ENCODE measurements at places on chromosomes 2 and 18.

DNA sequence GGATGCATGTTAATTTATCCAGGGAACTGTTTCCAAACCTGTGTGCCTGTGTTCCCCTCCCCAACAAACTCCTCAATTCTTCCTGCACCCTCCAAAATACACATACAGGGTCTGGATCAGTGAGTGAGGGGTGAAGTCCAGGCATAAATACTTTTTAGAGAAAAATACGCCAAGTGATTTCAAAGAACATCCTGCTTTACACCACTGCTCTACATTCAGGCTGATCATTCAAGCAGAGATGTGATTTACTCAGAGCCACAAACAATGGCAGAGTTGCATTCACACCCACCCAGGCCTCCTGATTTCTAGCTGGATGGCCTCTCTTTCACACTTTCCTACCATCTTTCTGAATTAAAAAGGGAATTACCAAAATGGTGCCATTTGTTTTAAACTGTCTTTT lies 289.5 kb upstream of the SLC14A2 start:
- no peak for DNase-seq

- DNase-seq = no peak
These were observed 81.0 kb upstream of the KIDINS220 start for GRCh38 chr2:8918412-8918811.

DNA sequence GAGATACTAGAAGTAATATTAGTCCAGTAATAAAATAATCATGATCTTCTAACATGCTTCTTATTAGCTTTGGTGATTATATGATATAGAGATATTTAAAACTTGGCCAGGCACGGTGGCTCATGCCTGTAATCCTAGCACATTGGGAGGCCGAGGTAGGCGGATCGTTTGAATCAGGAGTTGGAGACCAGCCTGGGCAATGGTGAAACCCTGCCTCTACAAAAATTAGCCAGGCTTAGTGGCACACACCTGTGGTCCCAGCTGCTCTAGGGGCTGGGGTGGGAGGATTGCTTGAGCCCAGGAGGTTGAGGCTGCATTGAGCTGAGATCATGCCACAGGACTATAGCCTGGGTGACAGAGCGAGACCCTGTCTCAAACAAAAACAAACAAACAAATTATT lies 87.0 kb downstream of the WDR7 start:
- no peak for DNase-seq

DNA sequence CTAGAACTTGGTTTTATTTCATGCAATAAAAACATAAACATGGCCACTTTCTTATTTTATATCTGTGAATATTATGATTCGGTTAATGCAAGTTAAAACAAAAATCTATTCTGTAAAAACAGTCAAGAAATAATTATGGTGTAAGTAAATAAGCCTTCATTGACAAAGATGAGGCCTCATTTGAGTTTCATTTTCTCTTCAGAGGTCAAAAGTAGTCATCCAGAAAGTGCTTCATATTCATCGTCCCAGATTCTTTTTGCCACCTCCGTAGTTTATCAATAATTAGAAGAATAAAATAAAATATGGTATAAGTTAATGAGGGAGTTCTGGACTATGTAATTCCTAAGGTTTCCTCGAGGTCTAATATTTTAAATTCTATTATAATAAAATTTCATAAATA lies 19.4 kb upstream of the HNRNPA3 start:
- DNase-seq = no peak

DNA sequence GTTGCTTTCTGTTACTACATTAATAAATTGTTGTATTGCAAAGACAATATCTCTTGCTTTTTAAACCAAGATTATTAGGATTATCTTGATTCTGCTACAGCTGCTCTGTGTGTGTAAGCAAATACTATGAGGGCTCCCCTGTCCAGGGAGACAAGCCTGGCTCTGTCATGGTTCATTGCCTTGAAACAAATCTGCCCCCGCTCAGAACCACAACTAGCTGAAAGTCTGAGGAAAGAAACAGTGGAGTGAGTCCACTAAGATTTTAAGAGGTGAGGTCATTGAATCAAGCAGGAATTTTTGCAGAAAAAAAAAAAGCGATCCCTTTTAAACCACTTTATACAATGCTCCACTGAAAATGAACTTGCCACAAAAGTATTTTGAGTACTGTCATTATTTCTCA lies 30.8 kb upstream of the LRRTM4 start:
- DNase-seq = no peak

- DNase-seq = no peak
These were observed 15.8 kb downstream of the M1AP start for GRCh38 chr2:74632209-74632938.

DNA sequence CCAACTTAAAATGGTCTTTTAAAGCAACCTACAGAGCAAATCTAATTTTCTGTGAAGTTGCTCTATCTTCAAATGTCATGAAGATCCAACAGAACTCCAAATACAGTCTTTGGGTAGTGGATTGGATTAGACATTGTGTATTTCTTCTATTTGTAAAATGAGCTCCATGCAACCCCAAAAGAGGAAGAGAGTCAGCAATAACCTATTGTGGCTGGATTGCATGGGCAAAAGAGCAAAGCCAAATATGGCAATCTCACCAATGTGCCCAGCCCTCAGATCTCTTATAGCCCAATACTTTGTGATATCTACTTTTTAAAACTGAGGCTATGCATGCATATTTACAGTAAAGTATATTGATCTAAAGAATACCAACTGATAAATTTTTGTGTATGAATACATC lies 146.3 kb downstream of the TXNL1 start:
- DNase-seq = no peak

DNA sequence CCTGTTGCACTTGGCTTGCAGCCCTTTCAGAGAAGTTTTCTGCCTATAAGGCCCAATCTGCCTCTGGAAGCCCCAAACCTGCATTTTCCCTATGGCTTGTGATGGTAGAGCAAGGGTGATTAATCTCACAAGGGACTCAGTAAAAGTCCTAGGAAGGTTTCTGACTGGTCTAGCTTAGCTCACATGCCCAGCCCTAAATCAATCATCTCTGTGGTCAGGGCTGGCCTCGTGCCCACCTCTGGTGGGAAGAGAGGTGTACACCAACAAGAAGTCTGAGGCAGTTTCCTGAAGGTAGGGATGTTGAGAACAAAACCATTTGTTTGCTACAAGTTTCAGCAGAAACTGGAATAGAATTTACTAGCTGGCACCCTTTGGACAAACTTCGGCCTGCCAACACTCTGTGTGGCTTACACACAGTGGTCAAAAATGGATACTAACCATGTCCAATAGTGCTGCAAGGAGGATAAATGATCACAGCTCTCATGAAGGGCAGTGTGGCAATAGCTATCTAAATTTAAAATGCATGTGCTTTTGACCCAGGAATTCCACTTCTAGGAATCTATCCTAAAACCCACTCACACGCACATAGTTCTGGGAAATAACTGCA lies 96.4 kb downstream of the EN1 start:
- DNase-seq = no peak

DNA sequence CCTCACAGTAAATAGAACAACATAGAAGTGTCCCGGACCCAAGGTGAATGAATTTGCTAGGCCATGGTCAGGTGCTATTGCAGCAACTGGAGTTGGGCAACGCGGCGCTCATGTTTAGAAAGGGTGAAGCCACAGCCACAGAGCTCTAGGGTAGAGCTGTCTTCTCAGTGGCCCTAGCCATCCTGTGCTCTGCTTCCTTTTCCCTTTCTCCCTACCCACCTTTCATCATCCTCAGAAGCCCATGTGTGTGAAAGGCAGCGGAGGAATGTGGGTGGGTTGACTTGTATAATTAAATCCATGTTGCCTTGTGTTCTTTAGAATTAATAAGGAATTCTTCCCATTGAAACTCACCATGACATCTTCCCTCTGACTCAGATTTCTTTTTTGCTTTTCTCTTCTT lies 336.7 kb downstream of the OSR1 start:
- DNase-seq = no peak

DNA sequence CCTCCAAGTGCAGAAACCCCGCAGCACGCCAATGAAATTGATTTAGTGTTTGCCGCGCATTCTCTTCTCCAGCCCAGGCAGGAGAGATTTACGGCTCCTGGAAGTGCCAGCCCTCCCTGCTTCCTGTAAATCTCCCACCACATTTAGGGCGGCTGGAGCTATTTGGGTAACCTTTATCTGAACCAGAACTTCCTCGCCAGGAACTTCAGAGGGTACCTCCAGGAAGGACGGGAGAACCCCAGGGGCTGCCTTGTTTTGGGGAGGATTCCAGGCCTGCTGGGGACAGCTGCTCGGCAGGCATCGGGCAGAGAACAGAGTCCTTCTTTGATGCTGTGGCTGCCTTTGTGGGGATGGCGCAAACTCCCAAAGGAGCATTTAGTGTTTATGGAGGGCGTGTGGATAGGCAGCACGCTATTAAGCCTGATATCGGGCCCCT lies 122.0 kb upstream of the MYCN start:
- DNase-seq = no peak

DNA sequence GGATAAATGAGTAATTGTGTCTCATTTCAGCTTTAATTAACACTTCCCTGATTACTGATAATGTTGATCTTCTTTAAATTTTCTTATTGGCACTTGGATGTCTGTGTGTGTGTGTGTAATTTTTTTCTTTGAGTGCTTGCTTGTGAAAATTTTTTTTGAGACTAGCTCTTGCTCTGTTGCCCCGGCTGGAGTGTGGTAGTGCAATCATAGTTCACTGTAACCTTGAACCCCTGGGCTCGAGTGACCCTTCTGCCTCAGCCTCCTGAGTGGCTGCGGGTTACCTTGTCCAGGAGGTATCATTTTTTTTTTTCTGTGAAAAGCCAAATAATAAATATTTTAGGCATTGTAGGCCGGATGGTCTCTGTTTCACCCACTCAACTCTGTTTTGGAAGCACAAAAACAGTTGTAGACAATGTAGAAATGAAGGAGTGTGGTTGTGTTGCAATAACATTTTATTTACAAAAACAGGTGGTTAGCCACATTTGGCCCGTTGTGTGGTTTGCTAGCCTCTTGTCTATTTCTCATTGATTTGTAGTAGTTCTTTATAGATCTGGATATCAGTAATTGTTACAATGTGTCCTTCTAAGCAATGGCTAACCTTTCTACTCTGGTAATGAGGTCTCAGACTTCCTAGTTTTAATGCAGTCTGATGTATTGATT lies 7.9 kb downstream of the IL1RL2 start:
- no peak for DNase-seq

DNA sequence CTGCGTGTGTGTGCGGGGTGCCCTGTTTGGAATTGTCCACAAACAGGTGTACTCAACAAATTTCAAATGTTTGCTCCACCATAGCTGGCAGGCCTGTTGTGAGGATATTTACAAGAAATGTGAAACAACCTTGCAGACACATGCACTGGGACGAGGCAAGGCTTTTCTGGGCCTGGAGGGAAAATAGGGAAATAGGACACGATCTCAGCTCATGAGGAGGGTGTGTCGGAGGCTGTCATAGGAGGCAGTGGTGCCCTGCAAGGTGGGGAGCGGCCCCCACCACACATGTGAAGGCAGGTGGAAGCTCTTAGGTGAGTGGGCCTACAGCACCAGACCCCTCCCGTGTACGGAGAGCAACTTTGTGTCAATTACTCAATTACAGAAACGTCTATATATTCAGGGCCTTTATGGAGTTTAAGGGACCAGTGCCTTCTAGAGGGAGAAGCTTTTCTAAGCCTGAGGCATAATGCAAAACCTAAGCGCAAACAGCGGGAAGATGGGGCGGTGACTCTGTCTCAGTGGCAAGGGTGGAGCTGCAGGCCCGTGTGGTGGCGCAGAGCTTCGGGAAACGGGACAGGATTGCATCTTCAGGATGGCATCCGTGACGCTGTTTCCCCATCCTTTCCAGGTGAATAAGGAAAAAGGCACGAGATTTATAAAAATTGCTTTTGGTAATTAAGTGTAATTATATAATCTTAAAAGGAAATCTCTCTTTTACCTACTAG lies 48.0 kb downstream of the RNF144A start:
- DNase-seq = no peak

DNA sequence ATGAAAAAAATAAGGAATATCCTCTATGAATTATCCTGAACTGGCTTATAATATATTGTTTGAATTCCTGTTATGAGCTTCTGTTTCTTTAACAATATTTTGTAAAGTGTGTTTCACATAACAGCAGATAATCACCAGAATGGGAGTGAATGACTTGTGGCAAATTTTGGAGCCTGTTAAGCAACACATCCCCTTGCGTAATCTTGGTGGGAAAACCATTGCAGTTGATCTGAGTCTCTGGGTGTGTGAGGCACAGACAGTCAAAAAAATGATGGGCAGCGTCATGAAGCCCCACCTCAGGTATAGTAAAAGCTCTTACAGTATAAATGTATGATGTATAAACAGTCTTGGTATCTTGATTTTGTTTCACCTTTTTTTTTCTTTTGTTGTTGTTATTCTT lies 5.9 kb downstream of the GEN1 start:
- DNase-seq = no peak

- DNase-seq = peak; percentile 51
These were observed 142.7 kb downstream of the ATP9B start for GRCh38 chr18:79211844-79212243.

GRCh38 chr2:161063157-161063945 lies 96.9 kb upstream of the TANK start:
- DNase-seq = peak; percentile 78

- DNase-seq = no peak
These were observed 615.0 kb upstream of the DDX18 start for GRCh38 chr2:117199511-117199910.

DNA sequence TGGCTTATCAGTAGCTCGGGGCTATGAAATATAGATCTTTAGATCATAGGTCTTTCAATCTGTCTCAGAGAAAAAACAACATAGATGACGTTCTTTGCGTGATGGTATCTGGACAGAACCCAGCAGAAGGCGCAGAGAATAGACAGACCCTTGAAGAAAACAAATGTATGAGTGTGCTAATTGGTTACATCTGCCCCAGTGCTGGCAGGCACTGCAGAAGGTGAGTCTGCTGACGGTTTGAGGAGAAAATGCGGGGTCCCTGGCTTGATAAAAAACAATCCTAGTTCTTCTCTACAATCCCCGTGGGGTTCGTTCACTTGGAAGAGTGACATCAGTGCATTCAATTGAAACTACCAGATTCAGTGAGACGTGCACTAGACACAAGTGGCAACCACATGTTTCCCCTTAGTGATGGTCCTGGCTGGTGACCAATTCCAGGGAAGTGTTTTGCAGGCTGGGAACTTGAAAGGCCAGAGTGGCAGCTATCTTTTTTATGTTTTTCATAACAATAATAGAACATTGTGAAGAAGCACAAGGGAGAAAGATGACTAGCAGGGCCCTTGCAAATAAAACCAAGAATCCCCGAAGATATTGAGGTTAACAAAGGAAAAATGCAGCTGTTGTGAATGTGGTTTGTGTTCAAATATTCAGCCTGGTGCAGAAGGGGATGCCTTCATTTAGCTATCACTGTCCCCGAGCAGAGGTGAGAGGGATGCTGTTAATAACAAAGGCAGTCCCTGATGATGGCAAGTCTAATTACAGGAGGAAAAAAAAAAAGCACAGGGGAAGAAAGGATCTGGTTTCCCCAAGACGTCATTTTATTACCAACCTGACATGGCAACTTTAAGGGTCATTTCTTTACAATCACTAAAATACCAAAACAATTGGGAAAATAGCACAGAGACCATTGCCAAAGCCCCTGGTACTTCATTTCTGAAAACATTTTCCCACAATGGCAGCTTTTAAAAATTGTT lies 337.6 kb upstream of the FIGN start:
- no peak for DNase-seq

GRCh38 chr2:162090109-162090508 lies 16.1 kb upstream of the DPP4 start:
- no peak for DNase-seq
